ENCODE measurements at places on chromosomes 3 and 15. TPM values are rescaled to one million over a fixed set of nuclear protein-coding genes. Genes with fewer than 3 reads are reported as not detected.

Gene LIPH
- total RNA-seq, result 11.2 TPM

DNA sequence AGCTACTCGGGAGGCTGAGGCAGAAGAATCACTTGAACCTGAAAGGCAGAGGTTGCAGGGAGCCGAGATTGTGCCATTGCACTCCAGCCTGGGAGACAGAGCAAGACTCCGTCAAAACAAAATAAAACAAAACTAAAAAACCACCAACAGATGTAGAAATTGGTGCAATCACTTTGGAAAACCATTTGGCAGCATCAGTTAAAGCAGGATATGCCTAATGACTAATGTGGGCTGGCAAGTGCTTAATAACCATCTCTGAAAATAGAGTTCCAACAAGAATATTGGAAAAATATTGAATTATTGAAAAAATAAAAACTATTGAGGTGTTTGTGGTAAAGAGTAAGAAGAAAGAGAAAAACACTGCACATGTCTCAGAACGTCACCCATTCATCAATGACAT is 16.1 kb upstream of the RTP3 start:
- no peak for DNase-seq

DNA sequence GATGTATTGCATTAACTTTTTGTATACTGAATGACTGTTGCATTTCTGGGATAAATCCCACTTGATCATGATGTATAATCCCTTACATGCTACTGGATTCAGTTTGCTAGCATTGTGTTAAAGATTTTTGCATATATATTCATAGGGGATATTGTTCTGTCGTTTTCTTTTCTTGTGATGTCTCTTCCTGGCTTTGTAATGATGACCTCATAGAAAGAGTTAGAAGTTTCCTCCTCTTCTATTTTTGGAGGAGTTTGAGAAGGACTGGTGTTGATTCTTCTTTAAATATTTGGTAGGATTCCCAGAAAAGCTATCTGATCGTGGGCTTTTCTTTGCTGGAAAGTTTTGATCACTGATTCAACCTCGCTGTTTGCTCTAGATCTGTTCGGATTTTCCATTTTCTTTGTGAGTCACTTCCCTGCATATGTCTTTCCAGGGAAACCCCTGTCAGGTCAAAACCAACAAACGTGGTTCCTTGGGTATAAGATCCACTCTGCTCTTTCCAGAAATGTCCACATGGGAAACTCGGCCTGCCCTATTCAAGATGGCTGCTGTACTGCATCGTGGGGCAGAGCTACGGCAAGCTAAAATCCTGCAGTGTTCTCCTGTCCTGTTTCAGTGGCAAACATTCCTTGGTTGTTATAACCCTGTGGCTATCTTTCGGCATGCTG is 120.4 kb downstream of the GABRG3 start:
- no peak for DNase-seq

DNA sequence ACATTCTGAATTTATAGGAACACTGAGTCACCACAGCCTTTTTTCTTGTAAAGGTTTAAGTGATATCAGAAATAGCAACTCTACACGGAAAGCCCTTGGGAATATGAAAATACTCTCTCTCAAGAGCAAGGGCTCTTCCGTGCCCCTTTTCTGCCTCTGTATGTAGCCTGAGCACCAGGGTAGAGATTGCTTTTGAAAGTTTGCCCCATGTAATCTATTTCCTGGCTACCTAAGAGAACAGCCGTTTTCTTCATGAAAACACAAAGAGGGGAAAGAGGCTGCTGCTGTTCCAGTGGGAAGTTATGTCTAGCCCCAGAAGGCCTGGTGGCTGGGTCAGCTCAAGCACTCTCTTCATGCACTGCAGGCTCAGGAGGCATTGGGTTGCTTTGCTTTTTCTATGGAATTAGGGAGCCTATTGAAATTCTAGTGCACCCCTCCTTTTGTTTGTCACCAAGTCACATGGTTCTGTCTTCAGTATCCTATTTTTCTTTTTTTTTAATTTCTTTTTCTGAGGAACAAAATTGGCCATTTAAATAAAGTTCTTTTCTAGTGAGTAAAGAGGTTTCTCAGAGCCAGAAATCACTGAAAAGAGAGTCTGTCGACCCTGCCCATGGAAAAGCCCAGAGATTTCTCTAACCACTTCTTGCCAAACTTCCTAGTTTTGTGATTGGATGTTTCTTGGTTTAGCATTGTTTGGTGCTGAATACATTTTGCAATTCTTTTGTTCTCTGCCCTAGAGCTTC is 39.5 kb downstream of the TIGIT start:
- no peak for DNase-seq

Gene ARHGEF26
- total RNA-seq, result 9.9 TPM

Gene CCNDBP1
- total RNA-seq, result 88.4 TPM

GRCh38 chr15:42457445-42458442 is 33.2 kb downstream of the ZNF106 start:
- DNase-seq, result peak; percentile 85

- DNase-seq, result no peak
Observed at GRCh38 chr3:15356176-15356575, 23.8 kb upstream of the SH3BP5 start.

- no peak for DNase-seq
Observed at GRCh38 chr15:54580643-54581042, 602.4 kb downstream of the UNC13C start.

GRCh38 chr15:28783466-28783865 is 65.0 kb downstream of the GOLGA6L7 start:
- peak; percentile 8 for DNase-seq

DNA sequence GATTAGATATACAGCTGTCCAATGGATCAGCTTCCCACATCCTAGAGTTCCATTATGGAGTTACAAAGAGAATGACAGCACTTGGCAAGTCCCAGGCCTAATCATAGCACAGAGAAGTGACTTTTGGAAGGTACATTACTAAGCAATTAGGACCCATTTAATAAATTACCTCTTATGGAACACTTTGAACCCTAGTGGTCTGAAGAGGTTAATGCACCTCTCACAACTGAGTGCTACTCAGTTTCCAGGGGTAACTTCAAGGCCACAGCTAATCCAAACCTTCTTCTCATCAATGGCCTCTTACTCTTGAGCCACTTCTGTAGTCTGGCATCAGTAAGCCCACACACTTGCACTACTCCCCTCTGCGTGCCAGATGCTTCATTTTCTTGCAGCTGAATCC is 34.9 kb upstream of the MEIS2 start:
- no peak for DNase-seq

DNA sequence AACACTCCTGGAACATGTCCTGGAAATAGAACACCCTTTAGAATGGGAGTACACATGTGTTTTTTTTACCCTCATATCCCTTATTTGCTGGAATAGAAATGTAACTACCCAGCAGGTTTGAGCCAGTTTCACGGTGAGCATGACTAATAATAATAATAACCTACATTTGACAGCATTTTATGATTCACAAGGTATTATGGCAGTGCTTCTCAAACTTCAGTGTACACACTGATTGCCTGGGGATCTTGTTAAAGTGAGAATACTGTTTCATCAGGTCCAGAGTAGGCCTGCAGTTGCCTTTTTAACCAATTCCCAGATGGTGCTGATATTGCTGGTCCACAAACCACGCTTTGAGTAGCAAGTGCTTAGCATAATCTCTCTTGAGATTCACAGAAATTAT is 63.9 kb downstream of the NFKBIZ start:
- DNase-seq, result no peak
